Stimulated activated CD8-positive, alpha-beta memory T cell treated with anti-CD3 and anti-CD28 coated beads, Interleukin-7, amount 100 ng/mL, for 1 hour (primary cell): ENCODE measurements at places on chromosomes 4 and X.

GRCh38 chr4:155809835-155810234 is 51.0 kb downstream of the GUCY1B1 start:
- no peak for DNase-seq

DNA sequence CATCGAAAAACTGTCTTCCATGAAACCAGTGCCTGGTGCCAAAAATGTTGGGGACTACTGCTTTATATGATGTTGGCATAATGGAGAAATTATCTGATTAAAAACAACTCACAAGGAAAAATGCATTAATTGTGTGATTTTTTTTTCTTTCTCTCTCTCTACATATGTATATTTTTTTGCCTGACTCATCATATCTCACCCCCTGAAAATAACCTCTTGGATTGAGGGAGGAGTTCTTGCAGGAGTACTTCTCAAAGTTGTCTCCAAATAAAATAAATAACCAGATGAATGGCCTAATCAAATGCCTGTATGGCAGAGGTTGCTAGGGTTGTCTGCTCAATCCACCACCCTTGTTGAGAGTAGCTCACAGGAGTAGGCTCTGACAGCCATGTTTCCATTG is 19.9 kb upstream of the TNIP3 start:
- DNase-seq: no peak

DNA sequence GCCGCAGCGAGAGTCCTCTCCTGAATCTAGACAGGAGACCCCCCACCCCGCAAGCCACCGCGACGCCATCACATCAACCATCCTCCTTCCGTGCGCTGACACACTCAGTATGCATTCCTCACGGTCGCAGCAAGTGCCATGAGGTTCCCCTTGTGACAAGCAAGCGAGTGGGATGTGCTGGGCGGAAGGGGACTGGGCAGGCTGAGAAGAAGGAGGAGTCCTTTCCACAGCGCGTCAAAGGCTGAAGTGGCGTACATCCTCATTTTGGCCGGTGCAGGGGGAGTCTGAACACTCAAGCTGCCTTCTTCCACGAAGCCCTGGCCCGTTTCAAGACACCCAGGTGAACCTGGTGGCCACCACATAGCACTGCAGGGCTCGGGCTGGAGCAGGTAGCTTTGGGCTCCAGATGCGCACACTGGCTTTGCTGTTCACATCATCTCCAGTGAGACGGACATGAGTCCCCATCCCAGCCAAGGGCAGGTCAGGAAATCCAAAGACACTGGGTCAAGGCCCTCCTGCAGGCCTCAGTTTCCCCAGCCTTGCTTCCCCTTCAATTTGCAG is 30.4 kb downstream of the CCNQ start:
- DNase-seq: no peak

DNA sequence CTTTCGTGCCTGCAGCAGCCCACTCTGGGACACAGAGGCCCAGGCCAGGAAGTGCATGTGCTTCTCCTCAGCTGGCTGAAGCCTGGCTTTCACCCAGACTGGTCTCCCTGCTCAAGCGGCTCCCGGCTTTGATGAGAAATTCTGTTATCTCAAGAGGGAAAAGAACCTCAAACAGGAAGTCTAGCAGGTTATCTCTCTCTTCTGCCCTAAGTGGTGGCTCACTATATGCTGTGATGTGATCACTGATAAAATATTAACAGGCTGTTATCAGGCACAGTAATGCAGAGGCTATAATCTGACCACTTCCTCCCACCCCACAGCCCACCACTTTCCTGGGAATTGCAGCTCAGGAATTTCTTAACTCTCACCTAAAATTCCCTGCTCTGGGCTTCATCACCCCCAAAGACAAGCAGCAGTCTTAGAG is 13.3 kb downstream of the CLDN2 start:
- no peak for DNase-seq

DNA sequence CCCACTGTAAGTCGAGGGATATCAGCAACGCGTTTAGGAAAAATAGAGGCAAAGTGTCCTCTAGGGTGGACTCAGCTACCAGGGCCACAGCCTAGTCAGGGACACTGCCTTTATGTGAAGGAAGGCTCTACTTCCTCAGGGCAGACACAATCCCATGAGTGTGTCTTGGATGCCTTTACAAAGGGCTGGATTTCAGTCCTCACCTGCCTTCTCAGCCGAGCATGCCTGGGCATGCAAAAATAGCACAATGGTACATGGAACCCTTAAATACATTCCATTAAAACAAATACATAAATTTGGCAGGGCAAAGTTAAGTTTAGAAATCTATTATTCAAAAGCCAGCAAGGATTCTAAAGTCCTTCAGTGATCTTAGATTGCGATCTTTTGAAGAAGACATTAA is 51.1 kb downstream of the DMD start:
- no peak for DNase-seq

GRCh38 chr4:47705326-47705981 is 132.4 kb downstream of the CORIN start:
- DNase-seq: no peak

GRCh38 chr4:53704329-53704728 is 113.0 kb upstream of the LNX1 start:
- DNase-seq: no peak

- DNase-seq: no peak
These were observed 283.6 kb downstream of the CFAP299 start for GRCh38 chr4:80619070-80619674.

GRCh38 chrX:140501940-140502468 is 2.9 kb downstream of the SOX3 start:
- no peak for DNase-seq

DNA sequence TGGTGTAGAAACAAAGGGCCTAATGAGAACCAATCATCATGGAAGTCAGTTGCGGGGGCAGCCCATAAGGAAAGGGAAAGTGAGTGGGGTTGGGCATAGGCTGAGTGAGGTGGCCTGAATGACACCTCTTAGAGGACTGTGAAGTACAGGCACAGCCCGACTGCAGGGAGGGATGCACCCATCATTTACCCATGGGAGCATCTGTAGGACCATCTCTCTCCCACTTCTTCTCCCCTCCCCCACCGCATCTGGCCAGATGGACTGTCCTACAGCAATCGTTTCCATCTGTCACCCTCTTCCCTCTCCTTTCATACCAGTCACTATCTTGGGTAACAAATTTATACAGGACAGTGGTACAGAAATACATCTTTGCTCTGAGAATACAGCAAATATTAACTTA is 4.2 kb downstream of the STBD1 start:
- DNase-seq: no peak

GRCh38 chr4:31370866-31371465 is 650.8 kb downstream of the PCDH7 start:
- DNase-seq: no peak

- peak; percentile 39 for DNase-seq
These were observed 746 bp downstream of the REST start for GRCh38 chr4:56908206-56909085.

DNA sequence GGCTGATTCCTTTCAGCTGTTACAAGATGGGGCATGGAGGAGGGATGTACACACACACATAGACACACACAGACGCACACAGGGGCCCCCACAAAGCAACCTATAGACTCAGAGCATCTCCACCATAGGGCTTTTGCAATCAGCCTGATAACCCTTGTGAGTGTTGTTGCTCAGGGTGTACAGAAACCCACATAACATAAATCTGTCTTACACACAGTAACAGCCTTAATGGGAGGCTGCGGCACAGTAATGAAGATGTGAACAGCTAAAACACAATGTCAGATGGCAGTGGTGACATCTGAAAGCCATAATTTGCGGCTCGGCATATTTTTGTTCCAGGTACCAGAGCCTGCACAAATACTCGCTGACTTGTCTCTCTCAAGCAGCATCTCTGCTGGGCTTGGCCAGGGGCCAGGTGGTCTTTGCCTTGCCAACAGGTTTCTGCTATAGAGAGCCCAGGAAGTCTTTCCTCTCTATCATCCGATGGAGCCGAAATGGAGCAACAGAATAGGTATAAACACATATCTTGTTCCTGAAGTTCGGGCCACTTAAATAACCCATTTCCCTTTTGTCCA is 357.2 kb upstream of the GATB start:
- no peak for DNase-seq

DNA sequence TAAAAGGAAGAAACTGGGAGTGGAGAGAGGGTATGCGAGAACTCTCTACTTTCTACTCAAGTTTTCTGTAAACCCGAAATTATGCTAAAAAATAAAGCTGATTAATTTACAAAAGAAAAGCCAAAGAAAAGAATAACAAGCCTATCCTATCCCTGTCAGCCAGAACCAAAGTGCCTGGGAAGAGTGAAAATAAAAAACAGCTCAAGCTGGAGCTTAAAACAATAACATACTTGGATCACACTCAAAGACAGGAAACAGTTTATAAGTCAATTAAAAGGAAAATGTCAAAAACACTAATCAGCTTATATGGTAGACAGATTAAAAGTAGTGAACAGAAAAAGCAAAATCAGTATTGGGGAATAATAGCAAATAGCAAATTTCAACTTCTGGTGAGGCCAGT is 139.4 kb downstream of the FRYL start:
- no peak for DNase-seq

GRCh38 chr4:151931563-151931962 is 170.8 kb upstream of the GATB start:
- no peak for DNase-seq

GRCh38 chr4:176300036-176300435 is 19.7 kb upstream of the SPCS3 start:
- no peak for DNase-seq

DNA sequence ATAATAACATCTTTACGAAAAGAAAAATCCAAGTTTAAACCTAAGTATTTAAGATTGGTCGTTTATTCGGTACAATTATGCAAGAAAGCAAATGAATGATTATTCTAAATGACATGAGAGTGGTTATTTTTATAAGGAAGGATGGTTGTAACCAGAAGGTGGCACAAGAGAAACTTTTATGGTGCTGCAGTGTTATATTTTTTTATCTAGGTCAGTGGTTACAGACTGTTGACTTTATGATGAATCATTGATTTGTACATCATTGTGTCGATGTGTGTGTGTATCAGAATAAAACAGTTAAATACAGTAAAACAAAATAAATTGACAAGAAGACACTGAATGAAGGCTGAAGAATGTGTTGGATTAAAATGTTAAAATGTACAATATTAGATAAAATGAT is 9.8 kb downstream of the DCAF8L2 start:
- no peak for DNase-seq

DNA sequence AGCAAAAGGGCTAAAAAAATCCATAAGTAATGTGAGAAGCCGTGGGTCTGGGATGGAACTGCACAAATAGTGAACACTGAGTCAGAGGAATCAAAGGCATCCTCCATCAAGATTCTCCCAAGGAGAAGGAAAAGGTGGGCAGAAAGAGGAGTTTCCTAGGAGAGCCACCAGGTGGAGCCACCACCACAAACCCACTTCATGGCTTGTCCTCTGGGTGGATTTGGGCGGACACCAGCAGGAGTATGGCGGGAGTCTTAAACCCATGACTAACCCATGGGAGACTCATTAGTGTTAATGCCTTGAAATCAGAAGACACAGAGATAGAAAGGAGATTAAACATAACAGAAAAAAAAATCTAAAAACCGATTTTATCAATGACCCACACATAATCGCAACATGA is 147.7 kb downstream of the SH3KBP1 start:
- DNase-seq: no peak

GRCh38 chr4:25914670-25915352 is 791 bp downstream of the SMIM20 start:
- DNase-seq: no peak

GRCh38 chrX:134601240-134601765 is 57.0 kb downstream of the PLAC1 start:
- no peak for DNase-seq

DNA sequence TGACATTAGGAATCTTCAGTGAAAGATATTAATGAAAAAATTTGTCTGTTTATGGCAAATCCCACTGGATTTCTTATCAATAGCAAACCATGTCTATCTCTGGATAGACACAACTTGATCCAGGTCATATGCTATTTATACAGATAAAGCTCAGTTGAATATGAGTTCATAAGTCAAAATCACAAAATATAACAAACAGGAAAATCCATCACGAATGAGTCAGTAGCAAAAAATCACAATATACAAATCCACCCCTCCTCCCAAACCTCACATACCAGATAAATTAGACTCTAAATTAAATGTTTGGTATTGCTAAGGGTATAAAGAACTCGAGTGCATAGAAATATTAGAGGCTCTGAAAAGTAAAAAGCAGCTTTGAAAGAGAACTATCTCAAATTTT is 420.5 kb downstream of the TLL1 start:
- no peak for DNase-seq

DNA sequence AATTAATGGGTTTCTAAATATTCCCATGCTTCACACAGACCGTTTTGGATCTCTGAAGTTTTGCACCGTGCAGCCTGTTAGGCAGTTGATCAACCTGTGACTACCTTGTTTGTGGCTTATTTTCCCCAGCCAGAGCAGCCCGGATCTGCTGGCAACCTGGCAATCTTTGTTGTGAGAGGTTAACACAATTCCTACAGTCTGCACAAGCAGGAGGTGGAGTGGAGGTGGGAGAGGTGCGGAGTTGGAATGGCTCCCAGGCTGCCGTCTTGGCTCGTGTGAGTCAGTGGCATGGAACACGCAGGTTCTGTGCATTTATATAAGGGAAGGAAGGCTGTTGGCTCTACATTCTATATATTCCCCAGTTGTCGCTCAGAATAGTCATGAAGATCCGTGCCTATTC is 70.9 kb upstream of the STOX2 start:
- no peak for DNase-seq

GRCh38 chr4:48748949-48749596 is 31.0 kb downstream of the FRYL start:
- DNase-seq: no peak

DNA sequence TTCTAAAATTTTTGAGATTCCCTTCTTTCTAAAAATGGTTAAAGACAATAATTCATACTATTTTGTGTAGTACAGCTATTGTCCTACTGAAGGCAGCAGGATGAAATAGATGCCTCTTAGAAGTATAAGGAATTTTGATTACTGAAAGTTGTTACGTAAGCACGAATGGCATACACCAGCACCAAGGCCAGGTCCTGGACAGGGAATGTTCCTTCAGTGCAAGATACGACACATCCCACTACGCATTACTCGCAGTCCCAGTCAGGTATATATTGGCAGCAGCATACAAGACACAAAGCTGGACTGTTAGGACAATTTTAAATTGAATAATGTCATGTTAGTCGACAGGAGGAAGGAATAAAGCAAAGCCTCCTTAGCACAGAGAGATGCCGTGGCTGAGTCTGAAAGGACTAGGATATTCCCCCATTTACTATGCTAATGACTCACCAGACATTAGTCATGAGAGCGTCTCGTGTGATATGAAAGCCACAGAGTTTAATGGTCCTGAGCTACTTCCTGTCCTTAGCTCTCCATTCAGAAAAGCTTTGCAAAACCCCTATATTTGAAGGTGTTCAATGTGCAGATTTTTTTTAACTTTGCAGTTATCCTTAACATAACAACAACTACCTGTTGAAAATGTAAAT is 504.3 kb downstream of the FAM133A start:
- DNase-seq: no peak

GRCh38 chr4:94519019-94519418 is 67.3 kb downstream of the PDLIM5 start:
- no peak for DNase-seq

DNA sequence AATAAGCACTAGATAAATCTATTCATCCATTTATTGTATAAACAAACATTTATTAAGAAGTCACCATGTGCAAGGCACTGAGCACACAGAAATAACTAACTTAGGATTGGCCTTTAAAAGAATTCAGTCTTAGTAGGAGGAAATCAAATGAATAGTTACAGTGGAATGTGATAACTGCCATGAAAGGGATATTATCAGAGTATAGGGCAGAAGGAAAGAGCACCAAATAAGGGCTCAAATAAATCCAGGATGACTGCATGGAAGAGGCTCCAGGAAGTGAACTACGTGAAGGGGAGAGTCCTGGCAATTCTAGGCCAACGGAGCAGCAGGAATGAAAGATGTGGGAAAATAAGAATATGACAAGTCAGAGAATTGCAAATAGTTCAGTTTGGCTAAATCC is 406.0 kb downstream of the INPP4B start:
- DNase-seq: no peak
